H9 (cell line): ENCODE measurements at places on chromosomes 6 and 20.

- DNase-seq: no peak
Measured at GRCh38 chr6:170296423-170296745, 5.5 kb upstream of the DLL1 start.

DNA sequence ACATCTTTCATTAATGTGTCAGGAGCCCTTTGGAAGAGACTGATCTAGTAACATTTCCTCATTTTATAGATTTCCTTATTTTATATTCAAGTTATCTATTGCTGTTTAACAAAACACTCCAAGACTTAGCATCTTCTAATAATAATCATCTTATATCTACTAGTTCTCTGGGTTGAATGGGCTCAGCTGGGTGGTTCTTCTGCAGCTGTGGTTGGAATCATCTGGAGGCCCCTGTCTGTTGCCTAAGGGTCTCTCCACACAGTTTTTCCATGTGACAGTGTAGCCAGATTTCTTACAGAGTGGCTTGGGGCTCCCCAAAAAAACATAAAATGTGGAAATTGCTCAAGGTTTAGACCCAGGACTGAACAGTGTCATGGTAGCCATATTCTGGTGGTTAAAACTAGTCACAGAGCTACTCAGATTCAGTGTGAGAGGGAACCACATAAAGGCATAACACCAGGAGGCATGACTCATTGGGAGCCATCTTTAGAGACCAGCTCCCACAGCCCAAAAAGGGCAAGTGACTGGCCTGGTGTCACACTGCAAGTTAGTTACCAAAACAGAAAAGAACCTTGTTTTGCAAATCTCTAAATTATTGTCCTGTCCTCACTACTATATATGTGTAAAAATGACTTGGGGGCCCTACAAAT lies 11.5 kb downstream of the SLC2A10 start:
- no peak for DNase-seq

DNA sequence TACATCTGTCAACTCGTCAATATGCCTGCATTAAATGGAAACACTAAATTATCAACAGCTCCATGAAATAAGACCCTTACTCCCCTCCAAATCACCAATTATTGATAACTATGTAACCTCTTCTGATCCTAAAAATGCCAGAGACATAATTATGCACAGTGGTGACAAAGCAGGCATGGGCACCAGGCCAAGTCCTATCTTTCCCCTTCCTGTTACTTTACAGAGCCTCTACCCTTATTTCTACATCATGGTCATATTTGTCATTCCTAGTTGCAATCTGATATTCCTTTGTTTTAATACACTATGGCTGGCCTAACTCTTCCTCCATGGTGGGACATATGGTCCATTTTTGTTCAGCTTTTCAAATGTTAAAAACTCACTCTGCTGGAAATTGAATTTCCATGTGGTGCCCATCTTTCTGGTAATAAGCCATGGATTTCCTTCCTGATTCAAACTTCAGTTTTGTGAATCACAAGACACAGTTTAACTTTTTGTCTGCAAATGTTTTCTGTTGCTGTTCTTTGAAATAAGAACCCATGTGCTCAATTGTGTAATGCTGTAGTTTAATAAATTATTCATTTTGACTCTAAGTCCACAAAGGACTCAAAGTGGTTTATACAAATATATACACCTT lies 41.8 kb upstream of the ARFGEF2 start:
- DNase-seq: no peak

- no peak for DNase-seq
Measured at GRCh38 chr6:135014353-135014832, 40.2 kb downstream of the HBS1L start.

GRCh38 chr6:3340358-3340802 lies 81.6 kb downstream of the PSMG4 start:
- DNase-seq: no peak

GRCh38 chr20:62368392-62368975 lies 1.4 kb upstream of the LAMA5 start:
- DNase-seq: peak; percentile 86

DNA sequence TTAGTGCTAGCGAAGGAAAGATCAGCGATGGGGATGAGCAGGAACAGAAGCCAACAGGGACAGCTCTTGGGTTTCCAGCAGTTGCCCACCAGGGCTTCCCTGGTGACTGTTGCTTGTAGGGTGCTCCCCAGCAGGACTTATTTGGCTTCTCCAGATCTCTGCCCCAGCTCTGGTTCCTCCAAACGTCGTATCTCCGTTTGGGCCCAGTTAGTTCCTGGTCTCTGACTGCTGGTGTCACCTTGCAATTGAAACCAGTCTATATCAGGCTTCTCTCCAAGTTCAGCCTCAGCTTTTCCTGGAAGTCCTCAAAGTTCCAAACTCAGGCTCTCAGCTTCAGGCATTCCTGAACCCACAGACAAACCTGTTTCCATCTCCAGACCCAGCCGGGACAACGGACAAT lies 70.8 kb upstream of the NXT1 start:
- DNase-seq: no peak

DNA sequence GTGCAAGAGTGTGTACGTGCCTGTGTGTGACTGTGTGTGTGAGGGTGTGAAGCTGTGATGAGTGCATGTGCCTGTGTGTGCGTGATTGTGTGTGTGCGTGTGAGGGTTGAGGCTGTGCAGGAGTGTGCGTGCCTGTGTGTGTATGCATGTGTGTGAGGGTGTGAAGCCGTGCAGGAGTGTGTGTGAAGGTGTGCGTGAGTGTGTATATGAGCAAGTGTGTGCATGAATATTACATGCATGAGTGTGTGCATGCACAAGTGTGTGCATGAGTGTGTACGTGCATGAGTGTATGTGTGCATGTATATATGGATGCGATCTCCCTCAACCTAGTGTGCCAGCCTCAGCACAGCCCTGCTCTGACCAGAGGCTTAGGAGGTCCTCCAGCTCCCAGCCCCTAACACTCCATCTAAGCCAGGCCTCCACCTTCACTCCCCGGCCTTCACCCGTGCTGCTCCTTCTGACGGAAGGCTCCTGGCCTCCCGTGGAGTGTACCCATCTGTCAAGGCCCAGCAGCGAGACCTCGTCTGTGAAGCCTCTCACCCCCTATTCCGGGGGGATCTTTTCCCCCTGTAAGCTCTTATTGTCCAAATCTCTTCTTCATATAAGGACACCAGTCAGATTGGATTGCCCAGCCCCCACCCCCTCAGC lies 19.9 kb upstream of the PHACTR3 start:
- DNase-seq: no peak

GRCh38 chr20:31684153-31685015 lies 38.3 kb downstream of the BCL2L1 start:
- DNase-seq: no peak

- DNase-seq: no peak
Measured at GRCh38 chr6:31081872-31082271, 30.5 kb downstream of the C6orf15 start.

DNA sequence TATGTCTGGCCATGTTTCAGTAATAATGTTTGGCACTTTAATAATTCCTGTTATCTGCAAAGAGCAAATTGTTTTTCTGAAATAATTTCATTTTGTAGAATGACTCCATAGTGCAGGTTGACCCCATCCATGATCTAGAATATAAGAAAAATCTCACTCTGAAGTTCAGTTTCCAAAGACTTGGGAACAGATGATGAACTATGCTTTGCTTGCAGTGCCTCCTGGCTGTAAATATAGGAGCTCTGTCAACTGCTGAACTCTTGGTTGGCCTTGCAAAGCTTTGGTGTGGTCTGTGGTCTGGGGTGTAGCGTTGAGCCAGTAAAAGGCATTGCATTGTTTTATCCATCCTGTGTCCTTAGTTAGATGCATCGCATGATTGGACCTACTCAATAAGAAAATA lies 104.0 kb downstream of the PLCB4 start:
- DNase-seq: no peak

- DNase-seq: no peak
Measured at GRCh38 chr6:27834384-27834783, 77.8 kb downstream of the OR2B2 start.

DNA sequence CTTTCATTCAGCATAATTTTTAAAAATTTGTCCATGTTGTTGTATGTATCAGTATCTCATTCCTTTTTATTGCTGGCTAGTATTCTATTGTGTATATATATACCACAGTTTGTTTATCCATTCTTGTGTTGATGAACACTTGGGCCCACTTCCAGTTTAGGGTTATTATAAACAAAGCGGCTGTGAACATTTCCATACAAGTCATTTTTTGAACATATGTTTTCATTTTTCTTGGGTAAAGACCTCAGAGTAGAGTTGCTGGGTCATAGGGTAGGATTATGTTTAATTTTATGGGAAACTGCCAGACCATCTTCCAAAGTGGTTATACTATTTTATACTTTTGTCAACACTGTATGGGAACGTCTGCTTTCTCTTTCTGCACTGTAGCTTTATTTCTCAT lies 55.3 kb downstream of the RBM24 start:
- DNase-seq: no peak

DNA sequence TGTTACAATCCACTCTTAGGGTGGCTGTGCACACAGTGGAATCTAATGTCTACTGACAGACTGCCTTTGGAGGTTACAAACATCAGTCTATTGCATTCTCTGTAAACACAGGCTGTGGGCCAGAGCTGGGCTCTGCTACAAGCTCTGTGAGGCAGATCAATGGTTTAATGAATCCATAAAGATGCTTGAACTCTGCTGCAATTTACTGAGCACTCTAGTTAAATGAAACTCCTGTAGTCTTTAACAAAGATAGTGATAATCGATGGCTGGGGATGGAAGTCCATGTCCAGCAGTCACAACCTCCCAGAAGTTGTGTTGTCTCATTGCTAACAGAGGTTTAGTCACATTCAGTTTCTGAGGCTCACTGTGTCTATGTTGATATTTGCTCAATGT lies 50.5 kb downstream of the SOBP start:
- no peak for DNase-seq

DNA sequence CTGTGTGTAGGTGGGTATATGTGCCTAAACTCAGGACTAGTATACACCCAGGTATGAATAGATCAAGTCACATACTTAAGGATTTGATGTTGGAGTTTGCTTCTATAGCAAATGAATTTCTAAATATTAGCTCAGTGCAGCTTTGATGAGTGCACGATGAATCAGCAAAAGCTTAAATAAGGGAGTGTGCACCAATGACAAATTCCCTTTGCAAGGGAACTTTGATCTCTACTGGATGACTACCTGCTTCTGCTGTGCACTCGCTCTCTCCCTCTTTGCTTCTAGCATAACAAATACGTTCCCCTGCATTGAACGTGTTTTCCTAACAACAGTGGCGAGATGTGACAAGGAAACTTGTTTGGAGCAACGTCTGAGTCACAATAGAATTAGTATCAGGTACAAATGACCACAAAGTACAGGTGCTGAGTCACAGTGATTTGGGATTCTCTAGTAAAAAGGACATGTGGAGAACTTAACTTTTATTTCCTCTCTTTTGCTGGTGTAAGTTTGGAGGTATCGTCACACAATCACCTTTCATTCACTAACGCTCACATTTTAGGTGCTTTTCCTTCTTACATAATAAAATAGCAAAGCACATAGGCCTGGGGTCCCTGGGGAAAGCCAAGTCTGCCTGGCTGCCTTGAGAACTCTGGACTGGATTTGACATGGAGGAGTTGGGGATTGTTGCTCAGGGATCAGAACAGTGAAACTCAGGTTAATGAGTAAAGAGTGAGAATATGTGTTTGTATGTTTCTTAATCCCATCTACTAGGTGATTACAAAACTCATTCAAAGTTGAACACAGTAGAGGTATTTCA lies 49.7 kb downstream of the KLHL31 start:
- DNase-seq: no peak

- no peak for DNase-seq
Measured at GRCh38 chr20:37774156-37774555, 80.3 kb downstream of the CTNNBL1 start.

DNA sequence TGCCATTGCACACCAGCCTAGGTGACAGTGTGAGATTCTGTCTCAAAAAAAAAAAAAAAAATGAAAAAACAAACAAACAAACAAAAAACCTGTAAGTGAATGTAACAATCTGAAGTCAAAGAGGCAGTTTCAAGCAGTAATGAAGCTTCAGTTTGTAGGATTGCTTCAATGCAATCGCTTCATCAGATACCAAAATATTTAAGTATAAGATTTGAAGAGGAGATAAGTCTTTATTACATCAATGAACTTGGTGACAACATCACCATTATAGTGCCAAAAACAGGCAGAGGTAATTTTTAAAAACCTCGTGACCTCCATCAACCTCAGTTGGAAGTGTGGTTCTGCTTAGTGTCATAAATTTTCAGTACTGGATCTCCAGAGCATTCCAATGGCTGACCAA lies 74.7 kb downstream of the MYLK4 start:
- DNase-seq: no peak

DNA sequence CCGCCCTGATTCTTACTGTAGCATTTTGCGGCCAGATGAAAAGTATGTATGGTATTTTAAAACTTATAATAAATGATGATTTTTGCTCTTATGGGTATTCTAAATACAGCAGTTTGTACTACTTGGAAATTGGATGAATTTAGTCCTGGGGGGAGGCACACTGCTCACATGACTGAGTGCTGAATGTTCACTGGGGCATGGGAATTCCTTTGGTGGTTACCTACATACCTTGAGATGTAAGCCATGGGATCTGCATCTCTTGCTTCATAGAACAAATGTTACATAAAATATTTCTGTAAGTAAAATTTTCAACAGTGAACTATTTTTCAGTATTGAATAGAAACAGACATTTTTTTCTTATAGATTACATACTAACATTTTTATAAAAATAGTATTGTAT lies 71.1 kb downstream of the FIG4 start:
- no peak for DNase-seq

GRCh38 chr6:139753198-139753861 lies 378.9 kb upstream of the CITED2 start:
- DNase-seq: no peak

GRCh38 chr6:100633096-100633777 lies 168.5 kb upstream of the SIM1 start:
- DNase-seq: no peak

GRCh38 chr6:95576218-95576997 lies 927 bp upstream of the MANEA start:
- DNase-seq: no peak

- DNase-seq: no peak
Measured at GRCh38 chr6:52909531-52909930, at the start of gene GSTA3. TSS of gene GSTA3 (minus strand) at chr6:52909698. CDS start at chr6:52905834, 3,864 bp downstream.

DNA sequence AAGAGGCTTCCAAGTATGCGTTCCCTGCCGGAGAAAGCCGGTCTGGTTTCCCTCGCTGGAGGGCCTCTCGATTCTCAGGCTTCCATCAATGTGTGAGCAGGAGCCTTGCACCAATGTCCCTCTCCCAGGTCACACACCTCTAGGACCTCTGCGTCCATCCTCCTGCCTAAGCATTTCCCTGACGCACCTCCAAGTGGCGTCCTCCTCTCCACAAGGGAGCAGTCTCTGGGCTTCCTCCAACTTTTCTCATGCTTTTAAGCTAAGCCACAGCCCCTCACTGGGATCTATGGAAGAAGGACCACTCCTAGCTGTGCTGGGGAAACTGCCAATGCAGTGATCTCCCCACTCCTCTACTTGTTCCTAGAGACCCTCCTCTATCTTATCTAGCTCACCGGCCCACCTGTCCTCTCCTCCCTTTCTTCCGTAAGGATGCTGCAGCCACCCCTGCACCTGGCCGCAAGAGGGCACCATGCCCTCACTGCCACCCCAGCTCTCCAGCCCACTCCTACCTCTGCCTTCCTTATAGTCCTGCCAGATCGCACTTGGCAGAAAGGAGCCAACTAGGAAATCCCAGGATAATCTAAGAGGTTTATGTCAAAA lies 258.7 kb downstream of the LRFN2 start:
- peak; percentile 89 for DNase-seq
